ENCODE measurements at places on chromosomes 12 and 14. TPM values are rescaled to one million over a fixed set of nuclear protein-coding genes. Genes with fewer than 3 reads are reported as not detected.

Gene RAB3IP
- 37.9 TPM for total RNA-seq

Gene PPP4R4
- total RNA-seq, result not detected

Gene RAPGEF3
- total RNA-seq, result 5.0 TPM

Gene SPRYD3
- total RNA-seq, result 33.9 TPM

Gene SALL2
- total RNA-seq, result 0.24 TPM

Gene IL22
- total RNA-seq, result not detected

All from activated B cell treated with CpG ODN at 0.5 μM for 24 hours (primary cell).